ENCODE measurements at places on chromosomes 6 and 20.

DNA sequence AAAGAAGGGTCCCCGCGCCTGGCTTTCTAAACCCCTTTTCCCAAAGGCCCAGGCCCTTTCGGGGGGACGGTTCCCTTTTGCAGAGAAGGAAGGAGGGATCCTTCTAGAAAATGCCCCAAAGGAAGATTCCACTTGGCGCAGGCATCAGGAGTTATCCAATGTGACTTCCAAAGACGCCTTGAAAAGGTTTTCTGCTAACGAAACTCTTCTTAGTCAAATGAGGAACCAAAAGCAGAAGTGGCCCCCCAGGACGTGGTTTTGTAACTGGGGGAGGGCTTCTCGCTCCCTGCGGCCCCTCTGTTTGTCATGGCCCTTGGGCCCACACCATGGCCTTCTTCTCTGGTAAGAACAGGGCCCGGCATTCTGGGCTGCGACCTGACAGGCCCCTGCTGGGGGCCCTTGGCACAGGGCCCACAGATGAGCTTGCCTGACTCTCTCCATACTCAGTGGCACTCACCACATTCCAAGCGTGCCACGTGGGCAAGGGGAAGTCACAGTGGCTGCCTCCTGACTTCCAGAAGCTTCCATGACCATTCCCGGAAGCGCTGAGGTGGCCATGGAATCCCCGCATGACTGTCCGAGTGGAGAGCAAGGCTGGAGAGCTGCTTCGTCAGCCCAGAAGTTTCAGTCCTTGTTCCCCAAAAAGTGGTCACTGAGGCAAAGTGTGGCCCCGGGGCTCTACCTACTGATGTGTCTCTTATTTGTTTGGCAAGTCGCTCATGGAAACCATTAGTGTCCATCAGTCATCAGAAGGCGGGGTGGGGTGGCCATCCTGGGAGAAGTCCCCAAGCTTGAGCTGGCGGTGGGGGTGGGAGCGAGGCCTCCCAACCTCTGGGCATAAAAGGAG lies 834 bp upstream of the CTSZ start:
- DNase-seq = peak; percentile 86

DNA sequence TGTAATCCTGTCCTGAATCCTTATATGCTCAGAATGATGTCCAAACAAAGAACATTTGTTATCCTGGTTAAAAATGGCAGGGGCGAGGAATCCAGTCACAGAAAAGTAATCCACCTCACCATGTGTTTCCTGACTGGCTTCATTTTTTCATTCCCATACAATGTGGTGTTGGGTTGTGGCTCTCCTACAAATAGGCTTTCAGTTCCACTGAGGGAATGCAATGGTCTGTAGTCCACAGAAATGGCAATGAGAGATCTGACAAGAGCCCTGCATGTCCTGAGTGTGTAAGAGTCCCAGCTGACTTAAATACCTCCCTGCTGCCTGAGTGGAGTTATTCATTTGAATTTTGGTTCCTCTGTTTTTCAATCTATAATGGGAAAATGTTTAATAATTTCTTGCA lies 47.4 kb upstream of the FBXL4 start:
- DNase-seq = no peak

DNA sequence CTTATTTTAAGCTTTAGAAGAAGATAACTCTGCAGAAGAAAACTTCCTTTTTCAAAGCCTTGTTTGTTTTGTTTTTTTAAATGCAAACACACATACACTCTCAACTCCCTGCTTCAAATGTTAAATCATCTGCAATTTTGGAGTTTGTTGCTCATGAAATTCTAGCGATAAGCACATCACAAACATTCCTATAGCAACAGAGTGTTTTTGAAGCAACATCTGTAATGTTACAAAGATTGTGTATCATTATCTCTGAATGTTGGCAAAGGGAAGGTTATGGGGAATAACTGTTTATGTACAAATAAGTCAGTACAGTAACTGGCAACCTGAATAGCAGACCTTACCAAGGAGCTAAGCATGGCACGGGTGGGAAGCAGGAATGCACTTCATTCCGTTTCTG lies 84.8 kb upstream of the MRPS10 start:
- no peak for DNase-seq

GRCh38 chr6:56356426-56356825 lies 109.0 kb upstream of the COL21A1 start:
- no peak for DNase-seq

DNA sequence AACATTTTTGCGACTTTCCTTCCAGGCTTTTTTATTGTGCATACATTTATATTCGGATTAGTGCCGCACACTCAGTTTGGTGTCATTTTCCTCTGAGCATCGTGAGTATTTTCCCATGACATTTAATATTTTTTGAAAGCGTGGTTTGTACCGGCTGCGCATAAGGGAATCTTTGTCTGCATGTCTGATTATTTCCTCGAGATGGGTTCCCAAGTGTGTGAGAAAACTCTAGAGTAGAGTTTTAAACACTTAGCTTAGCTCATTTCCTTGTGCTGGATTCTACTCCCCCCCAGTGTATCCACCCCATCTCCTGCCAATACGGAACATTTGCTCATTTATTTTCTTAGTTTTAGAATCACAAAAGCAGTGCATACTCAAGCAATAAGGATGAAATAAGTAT lies 94.3 kb downstream of the CDC5L start:
- no peak for DNase-seq

DNA sequence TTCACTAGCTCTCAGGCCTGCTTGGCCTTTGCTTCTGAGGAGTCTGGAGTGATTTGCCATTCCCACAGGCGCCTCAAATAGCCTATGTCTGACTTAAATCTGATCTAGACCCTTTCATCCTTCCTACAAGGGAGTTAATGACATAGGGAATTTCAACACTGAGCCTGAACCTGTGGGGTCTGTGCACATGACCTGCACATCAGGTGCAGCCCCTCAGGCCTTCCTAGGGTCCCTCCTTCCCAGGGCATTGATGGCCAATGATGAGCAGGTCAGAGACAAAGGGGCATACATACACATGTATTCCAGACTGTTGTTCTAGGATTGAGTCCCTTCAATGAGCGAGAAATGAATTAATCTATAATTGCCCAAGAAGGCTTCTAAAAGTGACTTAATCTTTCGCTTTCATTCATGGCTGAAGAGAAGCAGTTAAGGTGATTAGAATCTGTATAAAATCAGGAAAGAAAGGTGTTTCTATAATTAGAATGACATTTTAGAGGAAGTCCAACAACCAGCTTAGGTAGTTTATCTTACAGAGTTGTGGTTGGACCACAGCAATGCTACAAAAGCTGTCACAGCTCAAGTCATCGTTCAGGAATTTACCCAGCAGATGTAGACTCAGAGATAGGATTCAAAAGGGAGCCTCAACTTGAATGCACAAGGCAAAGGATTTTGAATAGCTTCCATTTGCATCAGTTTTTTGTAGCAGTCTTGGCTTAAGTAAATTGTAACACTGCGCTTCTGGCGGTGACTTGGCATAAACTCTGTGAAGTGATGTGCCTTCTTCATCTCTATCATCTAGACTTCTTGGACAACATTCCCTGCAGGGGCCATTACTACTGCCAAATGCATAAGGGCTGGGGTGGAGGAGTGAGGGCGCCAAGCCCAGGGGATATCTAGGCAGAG lies 27.0 kb upstream of the TBC1D7 start:
- DNase-seq = no peak

- DNase-seq = no peak
Observed at GRCh38 chr6:82772851-82773717, 292.6 kb downstream of the UBE3D start.

DNA sequence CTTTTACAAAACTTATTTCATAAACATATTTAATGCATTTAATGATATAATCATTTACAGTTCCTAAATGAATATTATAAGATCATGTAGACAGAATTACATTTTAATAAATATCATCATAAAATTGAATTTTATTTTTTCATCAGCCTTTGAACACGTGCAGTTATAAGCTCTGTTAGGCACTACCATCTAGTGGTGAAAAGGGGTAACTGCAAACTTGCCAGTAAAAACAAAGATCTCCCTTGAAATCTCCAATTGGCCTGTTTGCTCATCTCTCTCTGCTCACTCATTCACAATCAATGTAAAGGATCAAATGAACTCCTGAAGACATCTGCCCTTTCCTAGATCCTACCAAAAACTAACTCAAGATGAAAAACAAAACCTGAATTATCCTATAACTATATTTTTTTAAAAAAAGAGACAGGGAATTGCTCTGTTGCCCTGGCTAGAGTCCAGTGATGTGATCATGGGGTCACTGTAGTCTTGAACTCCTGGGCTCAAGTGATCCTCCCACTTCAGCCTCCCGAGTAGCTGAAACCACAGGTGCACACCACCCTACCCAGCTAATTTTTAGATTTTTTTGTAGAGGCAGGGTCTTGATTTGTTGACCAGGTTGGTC lies 31.7 kb downstream of the SAMHD1 start:
- peak; percentile 24 for DNase-seq

GRCh38 chr20:37228082-37228481 lies 33.5 kb downstream of the GHRH start:
- DNase-seq = no peak

GRCh38 chr6:104608101-104608500 lies 251.6 kb downstream of the HACE1 start:
- no peak for DNase-seq

DNA sequence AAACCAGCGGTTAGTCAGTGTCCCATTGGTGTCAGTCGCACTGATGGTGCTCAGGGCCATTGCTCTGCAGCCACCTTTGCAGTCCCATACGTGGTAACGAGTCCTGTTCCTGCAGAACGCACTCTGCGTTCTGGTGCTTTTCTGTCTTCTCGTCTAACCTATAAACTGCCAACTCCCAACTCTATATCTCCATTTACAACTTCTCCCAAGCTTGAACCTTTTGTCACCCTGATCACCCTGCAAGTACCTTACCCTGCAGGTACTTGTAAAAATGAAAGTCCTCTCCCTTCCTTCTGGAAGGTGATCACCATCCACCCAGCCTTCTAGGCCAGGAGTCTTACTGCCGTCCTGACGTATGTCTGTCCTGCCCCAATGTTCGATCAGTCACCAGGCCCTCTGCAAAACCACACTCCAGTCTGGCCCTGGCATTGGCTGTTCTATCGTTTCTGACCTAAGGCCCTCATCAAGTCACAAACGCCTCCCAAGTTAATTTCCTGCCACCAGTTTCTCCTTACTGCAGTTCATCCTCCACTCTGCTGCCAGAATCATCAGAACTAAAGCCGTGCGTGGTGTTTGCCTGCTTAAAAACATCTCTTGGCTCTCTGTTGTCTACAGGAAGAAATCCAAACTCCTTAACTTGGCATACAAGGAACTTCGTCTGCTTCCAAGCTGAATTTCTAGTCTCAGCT lies 7.9 kb downstream of the RREB1 start:
- DNase-seq = no peak

DNA sequence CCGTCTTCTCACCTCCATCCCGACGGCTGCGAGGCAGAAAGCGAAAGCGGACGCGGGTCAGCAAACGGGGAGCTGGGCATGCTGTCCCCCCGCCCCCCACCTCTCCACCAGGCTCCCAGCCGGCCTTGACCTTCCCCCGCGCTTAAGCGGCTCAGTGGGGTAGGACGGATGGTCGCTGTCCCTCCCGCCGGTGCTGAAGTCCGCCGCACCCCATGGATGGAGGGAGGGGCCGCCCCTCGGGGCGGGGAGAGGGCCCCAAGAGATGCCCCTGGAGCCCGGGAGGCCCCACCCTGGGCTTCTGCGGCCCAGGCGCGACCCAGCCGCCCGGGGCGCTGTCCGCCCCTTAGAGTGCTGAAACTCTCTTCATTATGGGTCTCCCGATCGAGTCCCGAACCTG lies at the start of gene KCNB1:
KCNB1 (minus strand) TSS at position 48 of the 397 bp plus-strand sequence. CDS start 188 bp downstream, outside the sequence.
- DNase-seq = peak; percentile 36

DNA sequence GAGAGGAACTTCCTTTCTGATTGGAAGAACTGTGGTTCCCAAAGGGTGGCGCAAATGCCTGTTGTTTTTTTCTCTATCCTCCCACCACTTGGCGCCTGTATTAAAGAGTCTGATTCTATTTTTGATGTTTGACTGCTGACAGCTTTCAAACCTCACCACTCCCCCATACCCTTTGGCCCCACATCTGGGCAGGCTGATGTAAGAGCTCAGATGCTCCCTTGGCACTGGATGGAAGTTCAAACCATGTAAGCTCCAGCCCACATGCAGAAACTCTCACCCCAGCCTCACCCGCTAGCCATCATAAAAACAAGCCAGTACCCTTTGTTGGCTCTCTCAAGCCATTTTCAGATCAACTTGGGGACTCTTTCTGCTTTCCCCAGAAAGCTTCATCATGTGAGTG lies 20.0 kb upstream of the TMEM14A start:
- no peak for DNase-seq

DNA sequence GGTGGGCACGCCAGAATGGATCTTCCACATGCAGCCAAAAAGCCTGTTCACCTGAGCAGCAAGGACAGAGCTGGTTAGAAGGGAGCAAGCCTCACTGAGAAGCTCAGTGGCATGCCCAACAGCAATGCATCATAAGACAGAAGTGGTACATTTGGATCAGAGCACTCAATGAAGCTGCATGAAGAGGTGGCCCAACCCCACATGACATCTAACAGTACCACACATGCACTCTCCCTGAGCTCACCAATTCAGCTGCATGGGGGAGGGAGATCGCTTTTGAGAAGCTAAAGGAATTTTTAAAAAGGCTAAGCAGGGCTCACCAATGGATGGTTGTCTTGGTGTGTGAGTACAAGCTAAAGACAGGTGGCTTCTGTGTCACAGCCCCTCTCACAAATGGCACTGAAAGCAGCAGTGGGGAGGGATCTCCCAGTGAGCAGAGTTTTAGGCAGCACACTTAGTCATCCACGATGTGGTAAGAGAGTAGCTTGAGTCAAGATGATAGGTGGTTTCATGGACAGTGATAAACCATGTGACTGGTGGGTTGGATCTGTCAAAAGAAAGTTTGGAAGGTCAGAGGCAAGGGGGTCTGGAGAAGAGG lies 166.6 kb upstream of the TAB2 start:
- DNase-seq = no peak

GRCh38 chr6:169289619-169290339 lies 36.1 kb upstream of the THBS2 start:
- DNase-seq = no peak

- no peak for DNase-seq
Observed at GRCh38 chr6:39378175-39378959, 55.9 kb upstream of the KCNK16 start.

- DNase-seq = no peak
Observed at GRCh38 chr6:159976686-159977254, 7.9 kb downstream of the IGF2R start.

GRCh38 chr6:15400572-15401004 lies 154.7 kb downstream of the JARID2 start:
- no peak for DNase-seq

DNA sequence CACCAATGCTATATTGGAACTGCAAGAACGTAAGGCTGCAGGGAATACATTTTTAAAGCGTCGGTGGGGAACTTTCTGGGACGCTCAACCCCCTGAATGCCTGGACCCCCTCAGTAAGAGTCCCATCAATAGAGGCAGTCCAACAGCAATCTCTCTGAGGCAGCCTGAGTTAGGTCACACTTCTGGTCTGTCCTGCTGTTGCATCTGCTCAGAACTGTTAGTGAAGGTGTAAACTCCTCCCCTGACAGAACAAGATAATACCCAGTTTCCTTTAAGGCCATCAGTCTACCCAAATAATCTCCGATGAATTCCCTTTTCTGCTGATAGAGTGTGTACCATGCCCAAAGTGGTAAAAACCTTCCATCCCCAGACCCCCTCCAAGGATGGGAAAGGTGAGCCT lies 1.1 kb upstream of the RNGTT start:
- no peak for DNase-seq

GRCh38 chr6:2666906-2667575 lies 83.7 kb downstream of the MYLK4 start:
- DNase-seq = no peak

Data from GM12892 (cell line).